ENCODE measurements at places on chromosomes 12 and 14.

DNA sequence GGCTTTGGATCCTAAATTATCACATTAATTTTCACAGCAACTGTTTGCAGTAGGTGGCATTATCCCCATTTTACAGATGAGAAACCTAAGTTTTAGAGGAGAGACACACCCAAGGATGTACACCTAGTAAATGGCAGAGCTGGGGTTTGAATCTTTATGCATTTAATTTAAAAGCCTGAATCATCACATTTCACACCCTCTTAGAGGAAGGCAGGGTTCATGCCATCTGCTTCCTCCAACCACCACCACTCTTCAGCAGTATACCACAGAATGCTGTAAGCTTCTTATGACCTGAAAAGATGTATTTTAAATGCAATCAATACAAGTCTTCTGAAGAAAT, 90.3 kb downstream of the CRADD start:
- no peak for DNase-seq

DNA sequence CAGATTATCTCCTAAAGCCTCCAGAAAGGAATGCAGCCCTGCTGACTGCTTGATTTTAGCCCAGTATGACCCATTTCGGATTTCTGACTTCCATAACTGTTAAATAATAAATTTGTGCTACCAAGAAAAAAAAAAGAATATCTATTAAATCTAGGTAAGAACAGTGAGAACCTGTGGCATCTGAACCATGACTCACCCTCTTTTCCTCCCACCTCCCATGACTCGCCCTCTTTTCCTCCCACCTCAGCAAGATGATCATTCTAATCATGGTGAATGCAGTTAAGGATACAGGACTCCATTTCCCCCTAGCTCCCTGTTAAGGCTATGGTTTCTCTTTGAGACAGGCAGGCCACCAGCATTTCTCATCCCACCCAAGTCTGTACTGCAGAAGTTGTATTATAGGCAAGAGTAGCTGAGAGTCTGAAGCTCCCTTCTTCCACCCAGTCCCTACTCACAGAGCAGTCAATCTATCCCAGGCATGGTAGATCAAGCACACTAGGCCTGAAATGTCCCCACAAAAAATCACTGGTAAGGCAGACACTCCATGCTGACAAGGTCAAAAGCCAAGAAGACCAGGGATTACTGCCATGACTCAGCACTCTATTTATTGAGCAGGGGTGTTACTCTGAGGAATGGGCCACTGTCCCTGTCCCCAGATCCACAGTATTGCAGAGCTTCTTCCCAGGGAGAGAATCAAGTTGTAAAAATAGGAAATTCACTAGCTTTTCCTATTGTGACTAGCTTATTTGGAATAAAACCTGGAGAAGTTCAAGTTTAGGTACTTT, 188.9 kb downstream of the ADAMTS20 start:
- no peak for DNase-seq

DNA sequence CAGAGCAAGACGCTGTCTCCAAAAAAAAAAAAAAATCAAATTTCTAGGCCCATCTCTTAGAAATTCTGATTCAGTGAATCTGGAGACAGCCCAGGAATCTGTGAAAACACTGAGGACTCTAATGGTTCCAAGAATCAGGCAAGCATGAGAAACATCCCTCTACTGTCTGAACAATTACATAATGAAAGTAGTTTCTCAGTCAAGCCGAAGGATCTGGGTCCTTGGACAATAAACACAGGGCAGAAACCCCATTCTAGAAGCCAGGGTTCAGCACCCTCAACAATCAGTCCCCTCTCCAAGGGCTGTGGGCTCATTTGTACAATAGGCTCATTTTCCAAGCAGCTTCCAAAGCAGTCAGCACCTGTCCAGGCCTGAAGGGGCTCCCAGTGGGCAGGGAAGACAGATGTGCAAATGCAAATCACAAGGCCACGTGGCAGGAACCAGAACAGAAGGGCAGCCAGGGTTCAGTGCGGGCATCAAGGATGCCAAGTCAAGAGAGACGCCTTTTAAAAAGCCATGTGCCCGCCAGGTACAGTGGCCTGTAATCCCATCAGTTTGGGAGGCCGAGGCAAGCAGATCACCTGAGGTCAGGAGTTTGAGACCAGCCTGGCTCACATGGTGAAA, 96.1 kb downstream of the KSR2 start:
- no peak for DNase-seq

DNA sequence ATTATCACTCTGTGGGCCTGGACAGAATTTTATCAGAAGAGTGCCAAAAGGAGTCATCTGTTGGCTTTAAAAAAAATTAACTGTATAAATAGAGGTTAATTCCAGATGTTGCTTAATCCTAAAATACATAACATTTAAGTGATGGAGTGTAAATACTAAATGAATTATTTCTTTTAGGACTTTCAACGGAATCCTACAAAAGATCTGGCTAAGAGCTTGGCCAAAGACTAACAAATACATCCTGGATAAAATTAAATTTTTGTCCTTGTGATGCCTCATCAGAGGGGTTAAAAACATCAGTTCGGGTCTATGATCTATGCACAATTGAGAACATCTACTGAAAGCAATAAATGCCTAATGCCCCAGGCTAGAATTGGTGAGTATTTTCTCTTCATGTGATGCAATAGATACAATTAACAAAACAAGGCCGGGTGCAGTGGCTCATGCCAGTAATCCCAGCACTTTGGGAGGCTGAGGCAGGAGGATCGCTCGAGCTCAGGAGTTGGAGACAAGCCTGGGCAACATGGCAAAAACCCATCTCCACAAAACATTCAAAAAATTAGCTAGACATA, 49.8 kb upstream of the RAP1B start:
- no peak for DNase-seq

GRCh38 chr12:48968467-48968866, 3.1 kb downstream of the WNT10B start:
- DNase-seq = no peak

DNA sequence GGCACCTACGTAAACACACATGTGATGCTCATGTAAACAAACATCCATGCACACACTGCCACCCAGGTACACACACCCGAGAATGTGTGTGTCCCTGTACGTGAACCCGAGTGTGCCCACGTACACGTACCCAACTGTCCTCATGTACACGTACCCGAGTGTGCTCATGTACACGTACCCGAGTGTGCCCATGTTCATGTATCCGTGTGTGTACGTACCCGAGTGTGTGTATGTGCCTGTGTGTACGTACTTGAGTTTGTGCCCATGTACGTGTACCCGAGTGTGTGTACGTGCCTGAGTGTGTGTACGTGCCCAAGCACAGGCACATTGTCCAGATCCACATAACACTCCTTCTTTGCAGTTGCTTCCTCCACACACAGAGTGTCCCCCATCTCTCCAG, 45.0 kb downstream of the LRCOL1 start:
- DNase-seq = no peak

Measured in ureter (tissue), 1 donor.